Breast epithelium (tissue), 4 donors: ENCODE measurements at places on chromosomes 3 and 15. TPM values are rescaled to one million over a fixed set of nuclear protein-coding genes. Genes with fewer than 3 reads are reported as not detected.

SSUH2 gene
- not detected for total RNA-seq

CIB2 gene
- 4.9 TPM for total RNA-seq

DNA sequence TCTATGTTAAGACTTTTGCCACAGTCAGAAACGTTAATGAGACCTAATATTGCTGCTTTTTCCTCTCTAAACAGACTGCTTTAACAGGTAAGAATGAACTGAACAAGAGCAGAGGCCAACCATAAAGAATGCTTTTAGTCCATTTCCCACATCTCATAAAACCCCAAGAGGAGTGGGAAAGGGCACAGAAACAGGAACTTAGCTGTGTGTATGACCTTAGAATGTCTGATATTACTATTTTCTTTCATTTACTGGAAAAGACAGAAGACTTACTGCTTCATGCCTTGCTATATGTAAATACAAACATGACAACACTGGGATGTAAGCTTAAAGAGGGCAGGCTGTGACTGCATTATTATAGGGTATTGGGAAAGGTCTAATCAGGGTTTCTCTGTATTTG lies 115.0 kb downstream of the ISL2 start:
- no peak for DNase-seq

DNA sequence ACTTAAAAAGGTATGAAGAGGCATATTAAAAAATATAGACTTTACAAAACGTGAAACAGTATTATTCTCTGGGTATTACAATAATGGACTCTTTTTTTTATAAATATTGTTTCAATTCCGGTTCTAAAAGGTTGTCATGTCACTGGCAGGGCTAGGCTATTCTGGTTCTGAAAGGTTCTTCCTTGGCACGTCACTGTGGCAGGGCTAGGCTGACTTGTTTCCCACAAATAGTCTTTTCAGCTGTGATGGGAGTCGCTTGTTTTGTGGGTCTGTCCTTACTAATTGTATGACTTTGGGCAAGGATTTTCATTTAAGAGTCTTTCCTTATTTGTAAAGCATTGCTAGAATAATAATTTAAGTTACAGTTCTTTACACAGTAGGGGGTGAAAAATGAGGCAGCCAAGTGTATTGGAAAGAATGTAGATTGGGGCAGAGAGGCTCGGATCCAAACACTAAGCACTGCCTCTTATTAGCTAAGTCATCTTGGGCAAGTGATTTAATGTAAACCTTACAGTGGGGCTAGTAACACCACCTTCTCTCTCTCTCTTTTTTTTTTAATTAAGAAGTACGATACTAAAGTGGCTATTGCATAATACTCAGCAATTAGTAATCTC lies 12.4 kb upstream of the MELTF start:
- no peak for DNase-seq

DNA sequence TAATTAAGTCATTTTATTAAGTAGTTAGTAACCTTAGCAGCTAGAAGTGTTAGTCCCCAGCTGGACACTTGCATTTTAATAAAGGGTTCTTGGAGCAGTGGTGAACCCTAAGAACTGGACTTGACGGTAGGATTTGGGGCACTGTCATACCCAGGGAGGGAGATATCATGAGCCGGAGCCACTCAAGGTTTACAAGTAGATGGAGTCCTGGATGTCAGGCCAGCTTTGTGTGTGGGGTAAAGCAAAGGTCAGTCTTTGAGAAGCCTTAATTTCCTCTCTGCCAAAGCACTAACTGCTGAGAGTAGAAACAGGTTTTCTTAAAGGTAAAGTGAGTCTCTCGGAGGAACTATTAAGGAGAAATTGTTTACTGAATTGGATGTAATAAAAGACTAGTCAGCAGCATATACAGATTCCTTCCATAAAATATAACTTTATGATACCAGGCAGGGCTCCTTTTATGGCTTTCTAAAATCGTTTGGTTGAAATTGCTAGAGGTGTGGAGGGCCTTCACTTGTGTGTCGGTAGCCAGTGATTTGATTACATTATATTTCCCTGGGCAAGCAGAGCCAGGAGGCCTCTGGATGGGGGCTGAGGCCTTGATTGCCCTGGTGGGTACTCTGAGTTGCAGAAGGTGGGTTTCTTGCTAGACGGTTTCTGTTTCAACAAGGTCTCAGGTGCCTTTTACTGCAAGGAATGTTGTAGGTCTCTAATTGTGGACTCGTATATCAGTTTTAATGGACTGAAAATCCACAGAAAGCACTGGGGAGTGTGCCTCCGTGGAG lies 23.1 kb downstream of the SQOR start:
- DNase-seq: no peak

GRCh38 chr15:75531041-75531450 lies 48.1 kb downstream of the PTPN9 start:
- peak; percentile 69 for DNase-seq

GRCh38 chr3:36991923-36992805 lies 767 bp downstream of the EPM2AIP1 start:
- no peak for DNase-seq
